ENCODE measurements at places on chromosomes 11 and 22.
A peak's percentile ranks its signal among the peaks of the same experiment; 100 is the strongest.

- DNase-seq = no peak
Observed at GRCh38 chr11:83723999-83724398, 437.8 kb upstream of the CCDC90B start.

DNA sequence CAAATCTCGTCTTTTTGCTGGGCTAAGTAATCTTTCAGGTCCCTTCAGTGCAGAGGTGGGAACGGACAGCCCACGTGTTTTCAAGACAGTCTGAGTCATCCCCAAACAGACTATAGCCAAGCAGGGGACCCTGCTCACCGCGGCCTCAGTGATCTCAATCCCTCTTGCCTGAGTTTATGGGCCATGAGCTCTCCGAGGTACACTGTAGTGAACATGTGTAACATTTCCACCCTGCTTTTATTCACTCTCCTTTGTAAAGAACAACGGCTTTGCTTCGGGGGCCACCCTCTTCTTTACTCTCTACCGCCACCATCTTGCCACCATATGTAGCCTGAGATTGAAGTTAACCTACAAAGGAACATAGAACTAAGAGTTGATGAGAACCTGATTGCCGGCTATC, 11.5 kb upstream of the KCTD14 start:
- no peak for DNase-seq

DNA sequence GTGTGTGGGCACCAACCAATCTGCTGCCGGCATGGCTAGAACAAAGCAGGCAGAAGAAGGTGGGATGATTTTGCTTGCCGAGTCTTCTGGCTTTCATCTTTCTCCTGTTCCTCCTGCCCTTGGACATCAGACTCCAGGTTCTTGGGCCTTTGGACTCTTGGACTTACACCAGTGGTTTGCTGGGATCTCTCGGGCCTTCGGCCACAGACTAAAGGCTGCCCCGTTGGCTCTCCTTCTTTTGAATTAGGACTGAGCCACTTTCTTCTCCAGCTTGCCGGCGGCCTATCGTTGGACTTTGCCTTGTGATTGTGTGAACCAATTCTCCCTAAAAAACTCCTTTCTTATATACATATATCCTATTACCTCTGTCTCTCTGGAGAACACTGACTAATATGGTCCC, 128.1 kb upstream of the TEAD1 start:
- DNase-seq = no peak

DNA sequence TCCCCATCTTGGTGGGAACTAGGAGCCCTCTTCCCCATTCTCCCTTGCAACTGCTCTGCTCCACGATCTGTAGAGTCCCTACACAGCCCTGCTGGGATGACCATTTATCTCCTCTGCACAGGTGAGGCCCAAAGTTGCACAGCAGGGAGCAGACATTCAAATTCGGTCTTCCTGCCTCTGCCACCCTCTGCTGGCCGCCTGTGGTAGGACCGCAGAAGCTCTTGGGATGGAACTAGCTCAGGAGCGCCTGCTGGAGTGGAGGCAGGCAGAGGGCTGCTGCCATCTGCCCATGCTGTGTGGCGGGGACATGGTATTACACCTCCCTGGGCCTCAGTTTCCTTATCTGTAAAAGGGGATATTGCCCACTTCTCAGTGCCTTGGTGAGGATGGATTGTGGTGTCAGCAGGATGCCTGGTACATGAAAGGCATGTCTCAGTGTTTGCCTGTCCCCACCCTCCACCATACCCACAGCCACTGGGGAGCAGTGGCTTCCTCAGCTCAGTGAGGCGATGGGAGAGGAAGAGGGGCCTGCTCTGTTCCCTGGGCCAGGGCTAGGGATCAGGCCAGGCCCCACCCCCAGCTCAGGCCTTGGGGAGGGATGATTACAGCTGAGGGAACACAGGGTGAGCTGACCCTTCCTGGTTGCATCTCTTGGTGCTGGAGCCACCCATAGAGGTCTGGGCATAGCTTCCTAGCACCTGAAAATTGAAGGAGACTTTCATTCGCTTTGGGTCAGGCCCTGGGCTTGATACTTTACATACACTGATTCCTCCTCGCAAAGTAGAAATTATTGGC, 11.3 kb upstream of the OMP start:
- peak; percentile 76 for DNase-seq

DNA sequence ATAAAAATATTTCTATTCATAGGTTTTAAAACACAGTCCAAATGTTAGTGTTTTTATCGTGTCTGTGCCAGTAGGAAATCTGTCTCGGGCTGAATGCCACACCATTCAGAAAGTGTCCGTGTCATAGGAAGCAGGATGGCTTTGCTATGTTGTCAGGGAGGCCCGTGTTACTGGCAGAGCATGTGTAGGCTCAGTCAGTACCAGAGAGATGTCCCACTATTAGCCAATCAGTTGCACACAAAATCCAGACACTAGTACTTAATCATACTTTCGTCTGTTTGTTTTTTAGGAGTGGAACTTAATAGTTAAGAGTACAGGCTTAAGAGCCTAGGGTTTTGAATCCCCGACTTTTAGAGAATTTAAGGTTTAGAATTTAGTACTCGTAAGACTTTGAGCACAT, 30.2 kb upstream of the SYN3 start:
- DNase-seq = no peak

GRCh38 chr11:121367001-121367843, 74.7 kb downstream of the SC5D start:
- DNase-seq = peak; percentile 13

GRCh38 chr11:96185220-96185768, 157.7 kb downstream of the MAML2 start:
- no peak for DNase-seq

DNA sequence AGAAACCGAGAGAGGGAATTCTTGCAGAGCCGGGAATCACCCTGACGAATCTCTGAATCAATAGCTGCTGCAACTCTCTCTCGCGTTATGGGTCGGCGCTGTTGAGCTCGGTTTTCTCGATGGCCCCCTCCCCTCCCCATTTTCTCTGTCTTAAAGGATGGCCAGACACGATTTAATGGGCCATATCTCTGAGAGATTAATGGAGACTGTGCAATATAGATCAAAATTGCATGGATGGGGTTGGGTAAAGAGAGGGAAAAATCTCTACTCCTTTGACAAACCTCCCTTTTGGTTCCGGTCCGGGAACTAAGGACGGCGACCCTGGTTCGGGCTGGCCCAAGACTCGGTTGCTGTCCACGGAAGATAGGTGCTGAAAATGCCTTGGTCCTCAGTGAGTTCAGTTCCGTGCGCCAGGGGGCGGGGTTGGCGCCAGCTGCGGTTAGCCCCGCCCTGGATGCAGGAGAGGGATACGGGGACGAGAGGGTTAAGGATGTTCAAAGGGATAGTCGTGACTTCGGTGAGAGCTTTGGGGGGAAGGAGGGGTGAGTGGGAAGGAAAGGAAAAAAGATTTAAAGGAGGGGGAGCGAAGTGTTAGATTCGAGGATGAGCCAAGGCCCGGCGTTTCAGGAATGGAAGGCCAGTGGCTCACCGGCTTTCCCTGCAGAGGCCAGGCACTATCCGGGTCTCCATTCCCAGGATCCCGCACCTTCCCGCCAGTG, 103.6 kb upstream of the HSD17B12 start:
- DNase-seq = no peak

- no peak for DNase-seq
Observed at GRCh38 chr11:103125462-103125861, 16.2 kb downstream of the DYNC2H1 start.

GRCh38 chr11:50188040-50188439, 155.4 kb downstream of the OR4C45 start:
- no peak for DNase-seq

DNA sequence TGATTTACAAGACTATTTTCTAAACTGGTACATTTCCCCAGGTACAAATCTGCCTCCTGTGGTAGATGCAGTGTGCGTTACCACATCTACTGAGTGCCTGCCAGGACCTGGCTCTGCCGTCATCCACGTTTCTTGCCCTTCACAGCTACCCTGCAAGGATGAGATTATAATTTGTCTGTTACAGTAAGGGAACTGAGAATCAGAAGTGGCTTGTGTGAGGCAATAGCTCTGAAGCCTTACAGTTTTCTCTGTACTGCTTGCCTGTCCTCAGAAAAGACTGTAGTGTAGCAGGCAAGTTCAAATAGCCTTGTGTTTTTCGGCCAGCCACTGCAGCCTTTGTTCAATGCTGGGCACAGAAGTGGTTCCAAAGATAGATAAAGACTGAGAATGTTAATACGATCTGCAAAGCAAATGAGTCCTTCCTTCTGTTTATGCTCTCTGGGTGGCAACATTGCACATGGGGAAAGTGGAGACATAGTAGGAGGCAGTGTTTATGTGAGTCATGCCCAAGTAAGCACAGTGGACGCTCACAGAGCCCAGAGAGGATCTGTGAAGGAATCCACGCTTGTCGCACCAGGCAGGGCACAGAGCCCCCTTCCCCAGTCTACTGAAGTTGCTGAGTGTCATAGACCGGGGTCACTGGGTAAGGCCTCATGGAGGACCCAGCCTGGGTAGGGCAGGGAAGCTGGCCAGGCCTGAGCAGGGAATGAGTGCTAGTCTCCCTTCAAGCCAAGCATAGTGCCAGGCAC, 49.1 kb downstream of the MICAL2 start:
- DNase-seq = no peak

GRCh38 chr11:47400768-47401279, 7.6 kb upstream of the SLC39A13 start:
- no peak for DNase-seq

DNA sequence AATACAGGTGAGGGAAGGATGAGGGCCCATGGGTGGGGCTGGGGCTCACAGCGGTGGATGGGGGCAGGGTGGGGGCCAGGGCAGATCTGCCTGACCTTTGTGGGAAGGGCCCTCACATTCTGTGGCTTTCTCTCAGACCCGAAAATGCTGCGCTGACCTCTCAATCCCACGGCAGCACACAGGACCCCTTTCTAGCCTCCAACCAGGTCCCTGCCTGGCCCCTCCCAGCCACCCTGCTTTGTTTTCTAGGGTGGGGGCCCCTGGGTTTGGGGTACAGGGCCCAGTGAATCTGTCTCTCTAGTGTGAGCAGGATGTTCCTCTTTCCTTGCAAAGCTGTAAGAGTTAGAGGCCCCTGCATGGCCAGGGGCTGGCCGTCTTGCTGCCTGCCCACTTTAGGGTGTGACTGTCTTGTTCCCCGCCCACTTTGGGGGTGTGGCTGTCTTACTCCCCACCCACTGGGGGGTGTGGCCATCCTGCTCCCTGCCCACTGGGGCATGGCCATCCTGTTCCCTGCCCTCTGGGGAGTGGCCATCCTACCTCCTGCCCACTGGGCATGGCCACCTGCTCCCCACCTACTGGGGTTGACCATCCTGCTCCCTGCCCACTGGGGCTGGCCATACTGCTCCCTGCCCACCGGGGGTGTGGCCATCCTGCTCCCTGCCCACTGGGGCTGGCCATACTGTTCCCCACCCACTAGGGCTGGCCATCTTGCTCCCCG, 11.5 kb downstream of the PARVG start:
- DNase-seq = no peak

DNA sequence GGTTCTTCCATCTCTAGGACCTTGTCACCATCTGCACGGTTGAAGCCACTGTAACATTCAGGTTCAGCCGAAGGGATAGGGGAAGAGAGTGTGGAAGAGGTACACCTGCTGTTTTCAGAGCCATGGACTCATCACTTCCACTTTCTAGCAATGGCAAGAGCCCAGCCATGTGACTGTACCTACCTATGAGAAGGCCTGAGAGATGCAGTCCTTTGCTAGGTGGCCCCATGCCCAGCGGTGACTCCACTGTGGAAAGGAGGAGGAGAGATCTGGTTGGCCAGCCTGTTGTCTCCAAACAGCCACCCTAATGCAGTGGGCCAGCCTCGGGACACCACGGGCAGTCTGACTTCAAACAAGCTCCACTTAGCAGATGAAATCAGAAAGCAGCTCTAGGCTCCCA, 16.0 kb downstream of the RASD2 start:
- DNase-seq = no peak

DNA sequence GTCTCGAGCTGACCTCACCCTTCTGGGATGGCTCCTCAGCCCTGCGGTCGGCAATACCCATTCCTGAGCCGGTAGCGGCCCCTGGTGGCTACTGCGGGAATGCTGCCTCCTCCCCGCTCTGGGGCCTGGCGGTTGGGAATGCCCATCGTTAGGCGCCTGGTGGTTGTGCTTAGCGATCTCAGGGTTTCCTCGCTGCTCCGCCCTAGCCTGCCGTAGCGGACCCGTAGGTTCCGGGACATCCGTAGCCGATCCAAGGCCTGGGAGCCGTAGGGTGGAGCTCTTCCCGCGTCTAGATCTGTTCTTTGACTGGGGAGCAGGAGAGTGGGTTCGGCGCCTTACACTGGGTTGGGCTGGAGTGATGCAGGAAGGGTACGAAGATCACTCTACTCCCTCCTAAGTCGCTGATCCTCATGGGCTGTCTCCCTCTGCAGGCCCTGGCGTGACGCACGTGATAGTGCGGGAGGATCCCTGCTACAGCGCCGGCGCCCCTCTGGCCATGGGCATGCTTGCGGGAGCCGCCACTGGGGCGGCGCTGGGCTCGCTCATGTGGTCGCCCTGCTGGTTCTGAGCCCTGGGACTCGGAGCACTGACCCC, 14.8 kb downstream of the PLEKHB1 start:
- peak; percentile 81 for DNase-seq

Data from activated CD4-positive, alpha-beta T cell treated with anti-CD3 and anti-CD28 coated beads, Interleukin-2, amount 50 U/mL, for 4 hours (primary cell).